Femur (tissue), 1 donor: ENCODE measurements at places on chromosomes 5 and 9.

- no peak for DNase-seq
Observed at GRCh38 chr5:122755783-122756182, 19.1 kb upstream of the SNX2 start.

DNA sequence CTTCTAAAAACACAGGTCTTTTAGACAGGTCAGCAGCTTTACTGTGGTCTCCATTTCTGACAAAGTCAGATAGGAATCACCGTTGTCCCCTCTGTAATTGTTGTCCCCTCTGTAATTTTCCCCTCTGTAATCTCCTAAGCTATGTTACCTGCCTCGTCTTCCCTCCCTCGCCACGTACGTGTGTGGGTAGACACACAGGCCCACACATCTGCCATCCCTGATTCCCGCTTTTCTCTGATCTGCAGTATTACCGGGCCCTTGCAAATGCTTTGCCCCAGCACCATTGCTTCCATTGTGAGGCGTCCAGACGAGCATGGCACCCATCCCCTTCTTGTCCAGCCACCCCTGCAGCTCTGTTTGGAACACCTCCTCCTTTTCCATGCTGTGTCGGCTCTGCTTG, 45.0 kb upstream of the POMT1 start:
- no peak for DNase-seq

DNA sequence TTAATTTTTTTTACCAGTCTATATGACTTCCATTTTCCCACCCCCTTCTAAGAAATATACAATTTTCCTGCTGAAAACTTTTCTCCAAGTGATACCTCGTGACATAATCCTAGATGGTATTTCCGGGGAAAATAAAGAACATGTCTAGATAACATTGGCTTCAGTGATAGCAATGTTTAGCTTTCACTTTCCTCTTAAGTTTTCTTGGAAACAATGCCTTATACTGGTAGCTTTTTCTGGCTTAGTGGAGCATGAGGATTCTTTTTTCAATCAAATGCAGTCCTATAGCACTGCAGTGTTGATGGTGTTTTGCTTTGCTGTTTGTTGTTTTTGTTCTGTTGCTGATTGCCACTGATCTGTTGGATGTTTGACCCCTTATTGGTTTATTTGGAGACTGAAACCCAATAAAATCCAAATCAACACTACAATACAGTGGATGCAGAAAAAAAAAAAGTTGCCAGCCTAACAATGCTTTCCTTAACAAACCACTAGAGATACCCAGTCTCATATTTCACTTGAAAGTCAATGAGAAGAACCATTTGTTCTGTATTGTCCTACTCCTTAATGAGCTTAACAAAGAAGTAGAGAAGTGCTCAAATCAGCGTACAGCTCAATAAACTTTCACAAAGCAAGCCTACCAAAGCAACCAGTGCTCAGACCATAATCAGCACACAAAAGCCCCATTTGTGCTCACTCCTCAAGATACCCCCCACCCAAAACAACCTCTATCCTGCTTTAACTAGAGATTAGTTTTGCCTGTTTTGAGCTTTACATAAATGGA, 74.2 kb upstream of the GRAMD2B start:
- DNase-seq = no peak

DNA sequence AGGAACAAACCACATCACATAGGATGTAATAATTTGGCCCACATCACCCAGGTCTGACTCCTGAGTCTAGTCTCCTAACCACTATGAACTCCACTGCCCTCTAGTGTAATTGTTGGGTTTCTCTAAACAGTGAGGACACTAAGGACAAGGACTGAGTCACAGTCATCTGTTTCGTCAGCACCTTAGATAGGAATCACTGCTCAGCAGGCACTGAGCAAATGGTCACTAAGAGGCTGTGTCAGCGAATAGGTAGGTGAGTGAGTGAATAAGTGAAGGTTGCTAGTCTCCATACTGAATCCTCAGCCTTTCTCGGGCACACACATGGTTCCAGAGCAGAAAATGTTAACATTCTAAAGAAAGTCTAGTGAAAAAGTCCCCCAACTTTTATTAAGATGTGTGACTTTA, 278.6 kb downstream of the SPOCK1 start:
- DNase-seq = no peak

DNA sequence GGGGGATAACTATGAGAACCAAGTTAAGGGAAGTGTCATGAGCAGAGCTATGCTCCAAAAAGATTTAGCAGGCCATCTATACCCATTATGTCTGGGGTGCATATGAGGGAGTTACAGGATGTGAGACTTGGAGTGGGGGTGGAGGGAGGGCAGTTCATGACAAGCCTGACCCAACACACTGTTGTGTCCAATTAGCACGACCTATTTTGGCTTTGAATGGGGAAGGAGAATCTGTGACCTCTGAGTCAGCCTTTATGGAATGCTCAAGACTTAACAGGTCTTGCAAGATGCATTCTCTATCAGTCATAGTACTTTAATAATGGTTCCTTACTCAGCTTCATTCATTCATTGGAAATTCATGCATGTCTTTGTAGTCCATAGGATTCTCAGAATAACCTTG, 71.7 kb downstream of the GRIA1 start:
- DNase-seq = no peak

DNA sequence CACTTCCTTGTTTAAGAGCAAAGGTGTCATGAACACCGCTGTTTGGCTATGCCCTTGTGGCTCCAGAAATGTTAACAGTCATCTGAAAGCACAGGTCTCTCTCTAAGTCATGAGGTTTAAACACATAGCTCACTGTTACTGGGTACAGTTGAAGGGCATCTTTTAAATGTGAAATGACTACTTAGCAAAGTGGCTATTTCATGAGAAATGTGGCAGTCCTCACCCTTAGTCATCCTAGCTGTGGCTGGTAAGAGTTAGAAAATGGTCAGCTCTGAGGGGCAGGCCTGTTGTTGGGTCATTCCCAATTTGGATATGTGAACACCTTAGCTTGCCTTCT, 24.2 kb upstream of the TMEM171 start:
- DNase-seq = no peak
